ENCODE measurements at places on chromosomes 7 and 10.

GRCh38 chr10:43377424-43377883, 6.0 kb downstream of the FXYD4 start:
- DNase-seq, result no peak

DNA sequence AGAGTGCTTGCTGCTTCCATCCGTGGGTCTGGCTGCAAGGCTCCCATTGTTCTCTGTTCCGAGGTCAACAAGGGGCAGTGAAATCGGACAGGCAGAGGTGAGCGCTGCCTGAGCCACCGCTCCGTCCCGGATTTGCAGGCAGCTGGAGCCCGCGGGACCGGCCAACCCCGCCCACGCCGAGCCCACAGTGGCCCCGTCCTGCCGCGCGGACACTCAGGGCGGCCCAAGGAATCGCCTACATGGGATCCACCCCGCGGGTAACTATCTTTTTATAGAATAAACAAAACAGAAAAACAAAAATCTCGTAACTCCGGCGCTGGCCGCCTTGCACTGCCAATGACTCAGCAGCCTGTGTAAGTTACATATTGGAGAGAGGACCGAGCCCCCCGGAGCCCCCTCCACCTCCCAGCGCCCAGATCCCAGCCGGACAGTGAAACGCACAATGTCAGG, 1.9 kb downstream of the BNIP3 start:
- DNase-seq, result no peak

GRCh38 chr7:18541181-18541870, 45.8 kb downstream of the HDAC9 start:
- DNase-seq, result no peak

DNA sequence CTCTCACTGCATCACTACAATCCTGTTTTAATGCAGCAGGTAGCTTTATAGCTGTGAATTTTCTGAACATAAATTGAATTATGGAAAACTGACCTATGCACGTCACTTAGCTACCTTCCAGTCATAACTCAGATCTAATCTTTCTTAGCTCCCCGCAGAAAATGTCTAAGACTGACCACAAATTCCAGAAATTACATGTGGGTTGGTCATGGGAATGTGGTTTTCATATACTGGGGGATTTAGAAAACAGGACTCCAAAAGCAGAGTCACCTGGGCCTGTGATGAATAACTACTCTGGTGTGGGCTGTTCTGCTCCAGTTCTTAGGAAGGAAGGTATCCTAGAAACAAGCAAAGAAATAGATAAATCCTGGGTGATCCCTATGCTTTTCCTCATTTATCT, 178.4 kb upstream of the LRRTM3 start:
- DNase-seq, result no peak

- no peak for DNase-seq
Observed at GRCh38 chr10:118467200-118467599, 125.1 kb upstream of the FAM204A start.

GRCh38 chr10:103850572-103850895, 4.8 kb downstream of the SH3PXD2A start:
- no peak for DNase-seq

- no peak for DNase-seq
Observed at GRCh38 chr10:114749014-114749413, 72.6 kb upstream of the FHIP2A start.

DNA sequence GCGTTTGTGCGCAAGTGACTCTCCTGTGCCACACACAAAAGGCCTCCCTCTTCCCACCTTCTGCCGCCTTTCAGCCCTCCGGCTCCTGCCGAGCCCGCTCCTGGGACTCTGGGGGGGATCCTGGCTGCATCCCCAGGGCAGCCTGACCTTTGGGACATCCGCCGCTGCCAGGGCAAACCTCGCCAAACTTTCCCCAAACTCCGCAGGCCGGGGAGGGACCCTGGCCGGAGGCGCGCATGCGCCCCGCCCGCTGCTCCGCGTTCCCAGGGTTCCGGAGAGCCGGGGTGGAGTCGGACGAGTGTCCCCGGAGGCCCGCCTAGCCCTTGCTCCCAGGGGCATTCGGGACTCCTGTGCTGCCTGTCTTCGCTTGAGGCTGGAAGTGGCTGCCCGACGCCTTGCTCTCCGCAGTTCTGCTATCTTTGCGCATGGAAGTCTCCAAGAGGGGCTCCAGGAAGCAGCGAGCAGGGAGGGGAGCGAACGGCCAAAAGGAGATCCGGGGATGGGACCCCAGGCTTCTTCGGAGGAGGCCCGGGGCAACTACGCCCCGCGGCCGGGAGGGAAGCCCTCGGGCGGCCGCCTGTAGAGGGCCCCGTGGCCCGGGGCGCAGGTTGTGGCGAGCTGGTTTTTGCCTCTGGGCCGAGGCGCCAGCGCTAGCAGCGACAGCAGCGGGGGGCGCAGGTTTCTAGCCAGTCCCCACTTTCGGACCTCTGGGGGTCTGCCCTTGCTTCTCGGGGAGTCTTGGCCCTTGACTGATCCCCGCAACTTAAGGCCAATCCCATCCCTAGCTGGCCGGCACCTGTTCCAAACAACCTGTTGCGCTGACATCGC, 7.0 kb downstream of the PTF1A start:
- no peak for DNase-seq

- DNase-seq, result no peak
Observed at GRCh38 chr10:57015595-57016318, 654.7 kb upstream of the ZWINT start.

All from CD4-positive, alpha-beta T cell treated with Interleukin-17A for 1 hour (primary cell).